ENCODE measurements at places on chromosomes 1 and 21. TPM values are rescaled to one million over a fixed set of nuclear protein-coding genes. Genes with fewer than 3 reads are reported as not detected.

Gene MEF2D
- 57.5 TPM for total RNA-seq

Gene DNTTIP2
- 28.4 TPM for total RNA-seq

Gene GLIS1
- not detected for total RNA-seq

Gene MOV10
- total RNA-seq = 26.5 TPM

Gene CFAP107
- total RNA-seq = 0.76 TPM

Gene RPE65
- not detected for total RNA-seq

DNA sequence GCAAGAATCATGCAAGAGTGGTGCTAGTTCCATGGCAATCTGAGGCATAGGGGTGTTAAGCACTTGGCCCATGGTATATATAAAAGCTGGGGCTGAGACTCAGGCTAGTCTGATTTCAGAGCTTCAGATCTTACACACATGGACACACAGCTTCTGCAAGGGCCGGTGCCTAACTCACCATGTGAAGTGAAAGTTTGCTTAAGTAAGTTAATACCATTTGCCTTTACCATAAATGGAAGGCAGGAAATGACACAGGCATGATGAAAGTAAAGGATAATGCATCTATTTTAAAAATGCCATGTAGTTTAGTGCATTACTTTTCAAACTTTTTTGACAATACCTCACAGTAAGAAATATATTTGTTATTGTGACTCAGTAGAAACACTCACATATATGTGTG is 122.6 kb downstream of the KCNJ6 start:
- H3K4me1 ChIP-seq = no peaks in the 10 kb centered on the region
- no peak overlapping the region for H3K4me3 ChIP-seq
- H3K27me3 ChIP-seq = no peaks in the 10 kb centered on the region
- no peaks in the 10 kb centered on the region for H3K36me3 ChIP-seq
- no peak for DNase-seq

DNA sequence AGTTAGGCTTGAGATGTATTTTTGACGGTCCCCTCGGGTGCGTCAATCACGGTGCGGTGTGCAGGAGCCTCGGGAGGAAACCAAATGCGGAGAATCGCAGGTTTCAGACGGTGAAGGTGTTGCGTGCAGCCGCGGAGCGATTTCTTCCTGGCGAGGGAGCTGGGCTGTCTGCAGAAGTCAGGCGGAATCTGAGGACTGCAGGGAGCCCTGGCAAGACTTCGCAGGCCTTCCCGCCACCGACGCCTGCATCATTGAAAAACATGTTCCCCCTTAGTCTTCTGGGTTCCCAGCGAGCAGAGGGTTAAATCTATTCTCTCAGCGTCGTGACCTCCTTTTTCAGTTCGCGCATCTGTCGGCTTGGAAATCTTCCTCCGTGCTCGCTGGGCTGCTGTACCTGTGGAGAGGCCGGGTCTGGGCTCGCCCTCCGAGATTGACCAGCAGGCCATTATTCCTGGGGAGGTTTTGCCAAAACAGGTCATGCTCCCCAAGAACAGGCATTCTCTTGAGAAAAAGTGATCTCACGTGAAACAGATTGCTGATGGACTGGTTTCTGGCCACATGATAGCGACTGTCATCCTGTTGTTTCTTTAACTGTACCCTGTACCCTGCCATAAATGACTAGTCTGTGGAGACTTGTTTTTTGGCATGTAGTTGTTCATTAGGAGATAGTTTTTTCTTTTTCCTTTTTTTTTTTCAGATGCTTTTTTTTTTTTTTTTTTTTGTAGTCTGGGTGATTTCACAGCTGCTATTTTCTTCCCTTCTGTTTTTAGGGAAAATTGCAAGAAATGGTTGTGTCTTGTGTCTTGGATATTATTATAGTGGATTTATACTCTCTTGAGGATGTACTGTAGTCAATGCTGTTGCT is 894 bp downstream of the EPB41 start:
- peaks cover 26% of the 10 kb centered on the region for H3K4me1 ChIP-seq
- H3K27ac ChIP-seq = peak overlapping the region; percentile 49
- peak overlapping the region; percentile 93 for H3K4me3 ChIP-seq

DNA sequence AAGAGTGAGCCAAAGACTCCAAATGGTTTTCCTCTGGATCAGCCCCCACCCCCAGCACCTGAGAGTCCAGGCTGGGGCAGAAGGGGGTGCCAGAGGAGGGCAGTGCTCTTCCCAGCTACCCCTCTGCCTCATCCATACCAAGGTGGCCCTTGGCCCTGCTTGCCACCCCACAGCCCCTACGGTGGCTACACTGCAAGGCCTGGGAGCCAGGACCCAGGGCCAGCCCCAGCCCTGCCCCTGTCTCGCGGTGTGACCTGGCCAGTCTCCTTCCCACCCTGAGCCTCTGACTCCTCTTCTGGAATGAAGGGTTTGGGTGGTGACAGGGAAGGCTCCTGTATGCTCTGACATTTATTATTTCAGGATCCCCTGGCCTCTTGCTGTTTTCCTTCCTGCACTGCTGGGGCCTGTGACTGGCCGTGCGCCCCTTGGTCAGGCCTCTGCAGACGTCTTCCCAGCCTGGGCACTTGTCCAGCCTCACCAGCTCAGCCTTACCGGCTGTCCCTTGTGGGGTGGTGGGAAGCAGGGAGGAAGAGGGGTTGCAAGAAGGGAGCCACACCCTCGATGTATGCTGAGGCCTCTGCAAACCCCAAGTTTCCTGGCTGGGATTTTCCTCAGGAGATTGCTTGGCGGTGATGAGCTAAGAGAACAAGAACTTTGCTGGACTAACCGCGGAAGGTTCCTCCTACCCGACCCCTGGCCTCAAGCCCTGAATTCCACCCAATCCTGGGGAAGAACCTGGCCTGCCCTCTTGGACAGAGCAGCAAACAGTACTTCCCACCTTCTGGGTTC is 13.5 kb downstream of the ASAP3 start:
- no peaks in the 10 kb centered on the region for H3K36me3 ChIP-seq
- DNase-seq = peak; percentile 47
- no peak overlapping the region for H3K4me3 ChIP-seq
- no peak overlapping the region for H3K27ac ChIP-seq
- no peaks in the 10 kb centered on the region for H3K27me3 ChIP-seq
- peaks cover 4% of the 10 kb centered on the region for H3K4me1 ChIP-seq

- DNase-seq = no peak
- no peaks in the 10 kb centered on the region for H3K27me3 ChIP-seq
Measured at GRCh38 chr1:180889325-180889724, 23.4 kb upstream of the KIAA1614 start.

GRCh38 chr1:64163970-64164369 is 39.5 kb upstream of the UBE2U start:
- H3K27ac ChIP-seq = peak overlapping the region; percentile 40
- DNase-seq = no peak
- H3K4me3 ChIP-seq = no peak overlapping the region

- DNase-seq = no peak
- H3K36me3 ChIP-seq = no peaks in the 10 kb centered on the region
- no peaks in the 10 kb centered on the region for H3K27me3 ChIP-seq
- H3K27ac ChIP-seq = no peak overlapping the region
Measured at GRCh38 chr1:80917225-80917624, 883.5 kb upstream of the ADGRL2 start.

- no peaks in the 10 kb centered on the region for H3K4me1 ChIP-seq
- H3K27ac ChIP-seq = no peak overlapping the region
- H3K4me3 ChIP-seq = no peak overlapping the region
- H3K27me3 ChIP-seq = no peaks in the 10 kb centered on the region
- no peaks in the 10 kb centered on the region for H3K36me3 ChIP-seq
Measured at GRCh38 chr21:27802816-27803475, 836.1 kb upstream of the ADAMTS5 start.

GRCh38 chr1:10338047-10338446 is 60.8 kb upstream of the PGD start:
- no peaks in the 10 kb centered on the region for H3K4me1 ChIP-seq
- peak overlapping the region; percentile 16 for H3K27ac ChIP-seq
- H3K36me3 ChIP-seq = peaks cover 55% of the 10 kb centered on the region
- H3K4me3 ChIP-seq = no peak overlapping the region
- no peaks in the 10 kb centered on the region for H3K27me3 ChIP-seq

GRCh38 chr1:22579541-22580155 is 16.4 kb downstream of the EPHA8 start:
- DNase-seq = no peak
- no peak overlapping the region for H3K27ac ChIP-seq
- H3K4me1 ChIP-seq = no peaks in the 10 kb centered on the region
- no peaks in the 10 kb centered on the region for H3K36me3 ChIP-seq

GRCh38 chr21:29293495-29293894 is 5.2 kb upstream of the BACH1 start:
- no peak for DNase-seq
- H3K4me1 ChIP-seq = peaks cover 13% of the 10 kb centered on the region
- no peaks in the 10 kb centered on the region for H3K27me3 ChIP-seq
